ENCODE measurements at places on chromosomes 5 and 9.

- no peak for DNase-seq
Measured at GRCh38 chr5:176631383-176632200, 1.1 kb downstream of the EIF4E1B start.

- DNase-seq, result no peak
Measured at GRCh38 chr5:78211052-78211451, 83.4 kb downstream of the AP3B1 start.

- DNase-seq, result no peak
Measured at GRCh38 chr5:122775550-122776542, 966 bp downstream of the SNX2 start.

DNA sequence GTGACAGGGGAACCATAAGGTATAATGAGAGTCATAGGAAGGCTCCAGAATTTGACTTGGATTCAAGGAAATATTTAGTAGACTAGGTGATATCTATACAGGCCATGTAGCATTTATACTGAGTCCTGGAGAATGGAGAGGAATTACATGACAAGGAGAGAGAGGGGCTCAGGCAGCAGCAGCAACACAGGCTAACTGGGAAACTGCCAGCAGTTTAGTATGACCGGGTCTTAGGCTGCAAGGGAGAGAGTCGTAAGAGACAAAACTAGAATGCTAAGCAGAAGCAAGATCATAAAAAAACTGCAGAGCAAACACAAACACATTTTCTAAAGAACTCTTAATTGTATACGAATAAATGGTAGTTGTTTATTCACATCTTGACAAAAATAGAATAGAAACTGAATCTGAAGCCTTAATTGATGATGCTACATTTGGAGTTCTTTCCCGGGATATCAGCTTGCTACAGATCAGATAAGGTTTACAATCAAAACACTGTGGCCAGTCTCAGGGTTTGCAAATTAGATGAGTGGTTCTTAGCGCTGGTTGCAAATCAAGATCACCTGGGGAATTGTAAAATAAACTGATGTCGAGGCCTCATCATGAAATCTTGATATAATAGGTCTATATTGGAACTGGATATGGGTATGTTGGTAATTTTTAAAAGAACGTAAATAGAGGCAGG lies 480.0 kb upstream of the C9orf72 start:
- no peak for DNase-seq

DNA sequence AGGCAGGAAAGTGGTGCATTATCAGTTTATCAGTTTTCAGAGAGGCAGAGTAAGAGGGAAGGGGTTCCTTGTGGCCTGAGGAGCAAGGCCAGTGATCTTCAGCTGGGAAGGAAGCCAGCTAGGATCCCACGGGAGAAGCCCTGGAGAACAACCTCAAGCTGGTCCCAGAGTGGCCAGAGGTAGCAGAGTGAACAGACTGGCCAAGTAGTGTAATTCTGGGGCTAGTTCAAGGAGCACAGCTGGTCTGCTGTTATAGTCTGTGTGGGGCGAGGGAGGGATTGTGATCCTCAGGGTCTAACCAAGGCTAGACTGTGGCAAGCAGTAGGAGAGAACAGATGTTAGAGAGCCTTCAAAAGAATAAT lies 164.6 kb downstream of the CARTPT start:
- DNase-seq, result no peak

DNA sequence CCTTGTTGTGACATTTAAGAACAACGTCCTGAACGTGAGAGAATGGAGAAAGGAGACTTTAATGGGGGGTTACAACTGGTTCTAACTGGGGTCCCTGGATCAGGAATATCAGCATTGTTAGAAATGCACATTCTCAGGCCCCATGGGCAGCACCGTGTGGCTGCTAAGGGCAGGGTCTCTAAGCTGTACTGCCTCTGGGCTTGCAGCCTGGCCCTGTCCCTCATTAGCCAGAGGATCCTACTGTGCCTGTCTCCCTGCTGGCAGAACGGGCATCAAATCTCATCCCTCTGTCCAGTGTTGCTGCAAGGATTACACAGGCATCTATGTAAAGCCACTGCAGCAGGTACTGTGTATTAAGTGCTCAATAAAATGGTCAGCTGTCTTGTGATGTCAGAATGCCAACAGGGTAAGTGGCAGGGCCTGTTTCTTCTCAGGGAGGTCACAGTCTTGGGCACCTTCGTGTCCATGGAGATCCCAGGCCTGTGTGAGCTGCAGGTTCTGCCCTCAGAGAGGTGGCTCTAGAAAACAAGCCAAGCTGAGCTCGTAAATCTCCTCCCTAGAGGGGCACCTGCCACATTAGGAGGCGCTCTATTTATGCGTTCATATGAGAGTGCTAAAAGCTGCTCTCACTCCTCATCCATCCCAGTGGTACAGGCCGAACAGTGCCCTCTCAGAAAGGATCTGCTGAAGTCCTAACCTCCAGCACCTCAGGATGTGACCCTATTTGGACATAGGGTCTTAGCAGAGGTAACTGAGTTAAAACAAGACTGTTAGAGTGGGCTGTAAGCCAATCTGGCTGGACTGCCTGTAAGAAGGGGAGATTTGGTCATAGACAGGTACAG lies 210.5 kb downstream of the GADD45G start:
- DNase-seq, result no peak

DNA sequence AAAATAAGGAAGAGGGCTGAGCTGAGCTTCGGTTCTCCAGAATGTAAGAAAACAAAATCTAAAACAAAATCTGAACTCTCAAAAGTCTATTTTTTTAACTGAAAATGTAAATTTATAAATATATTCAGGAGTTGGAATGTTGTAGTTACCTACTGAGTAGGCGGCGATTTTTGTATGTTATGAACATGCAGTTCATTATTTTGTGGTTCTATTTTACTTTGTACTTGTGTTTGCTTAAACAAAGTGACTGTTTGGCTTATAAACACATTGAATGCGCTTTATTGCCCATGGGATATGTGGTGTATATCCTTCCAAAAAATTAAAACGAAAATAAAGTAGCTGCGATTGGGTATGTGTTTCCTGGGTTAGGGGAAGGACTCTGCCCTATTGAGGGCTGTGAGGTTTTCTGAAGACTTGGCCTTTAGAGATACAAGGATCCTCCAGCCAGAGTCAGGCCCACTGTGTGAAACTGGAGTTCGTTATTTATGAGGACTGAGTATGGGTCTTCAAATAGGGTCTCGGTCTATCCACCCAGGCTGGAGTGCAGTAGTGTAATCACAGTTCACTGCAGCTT lies 3.8 kb downstream of the EGR1 start:
- no peak for DNase-seq

- no peak for DNase-seq
Measured at GRCh38 chr5:153079396-153079795, 411.1 kb upstream of the GRIA1 start.

DNA sequence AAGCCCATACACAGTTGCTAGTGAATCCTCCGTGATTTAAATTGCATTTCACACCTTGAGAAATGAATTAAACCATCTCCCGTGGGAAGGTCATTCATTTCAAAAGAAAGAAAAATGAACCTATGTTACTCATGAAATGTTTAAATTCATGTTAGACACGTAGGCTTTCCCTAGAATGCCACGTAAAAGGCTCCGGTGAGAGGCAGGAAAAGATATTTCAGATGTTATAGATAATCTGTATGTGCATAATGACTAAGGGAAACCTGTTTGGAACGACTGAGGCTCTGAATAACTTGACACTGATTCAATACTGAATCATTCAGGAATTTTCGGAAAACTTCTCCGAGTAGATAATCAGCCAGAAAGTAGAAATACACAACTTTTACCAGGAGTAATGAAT lies 134.3 kb upstream of the ICE1 start:
- no peak for DNase-seq

- DNase-seq, result no peak
Measured at GRCh38 chr9:15149450-15149849, 157.6 kb downstream of the TTC39B start.

GRCh38 chr5:106269252-106269843 lies 1401.4 kb downstream of the EFNA5 start:
- no peak for DNase-seq

DNA sequence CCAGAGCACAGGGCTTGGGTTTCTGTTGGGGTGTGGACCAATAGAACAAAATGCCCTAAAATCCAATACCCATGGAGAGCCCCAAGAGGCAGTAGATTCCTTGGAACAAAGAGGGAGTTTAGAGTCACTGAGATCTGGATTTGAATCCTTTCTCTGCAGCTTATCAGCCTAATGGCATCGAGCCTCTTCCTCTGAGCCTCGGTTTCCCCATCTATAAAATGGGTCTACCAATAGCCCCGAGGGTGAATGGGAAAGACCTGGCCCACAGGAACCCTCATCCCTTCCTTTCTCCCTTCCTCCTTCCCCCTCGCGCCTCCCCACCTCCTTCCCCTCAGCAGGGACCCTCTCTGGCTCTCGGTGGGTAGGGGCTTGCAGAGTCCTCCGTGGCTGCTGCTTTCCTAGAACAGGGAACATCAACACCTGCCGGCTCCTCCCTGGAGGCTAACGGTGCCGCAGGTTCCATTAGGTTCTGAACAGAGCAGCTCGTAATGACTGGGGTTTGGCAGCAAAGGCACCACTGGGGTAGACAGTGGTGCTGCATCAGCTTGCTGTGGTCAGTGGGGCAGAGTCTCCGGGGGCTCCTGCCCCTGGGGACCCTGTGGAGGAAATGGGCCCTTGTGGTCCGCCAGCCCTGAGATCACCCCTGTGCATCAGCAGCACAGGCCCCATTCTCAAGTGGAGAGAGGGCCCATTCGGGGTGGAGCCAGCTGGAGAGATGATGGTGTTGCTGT lies 40.3 kb downstream of the NEK6 start:
- no peak for DNase-seq

- DNase-seq, result no peak
Measured at GRCh38 chr5:27773636-27774035, 735.2 kb upstream of the CDH9 start.

GRCh38 chr5:156922207-156922792 lies 40.7 kb downstream of the TIMD4 start:
- DNase-seq, result no peak

DNA sequence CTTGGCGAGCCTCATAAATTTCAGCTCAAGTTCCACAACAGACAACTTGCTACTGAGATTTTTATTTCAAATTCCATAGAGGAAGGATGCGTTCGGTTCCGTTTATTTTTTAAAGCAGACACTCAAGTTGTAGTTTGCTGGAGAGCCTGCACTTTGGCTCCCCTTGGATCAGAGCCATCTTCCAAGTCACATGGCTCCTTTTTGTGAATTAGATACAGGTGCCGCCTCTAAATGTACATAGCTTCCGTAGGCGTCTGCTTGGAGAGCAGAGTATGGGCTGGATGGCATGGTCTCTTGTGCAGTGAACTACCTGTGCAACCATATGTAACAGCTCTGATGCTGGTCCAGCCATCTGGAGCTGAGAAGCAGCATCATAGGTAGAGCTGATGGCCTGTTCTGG lies 73.9 kb upstream of the WWC1 start:
- DNase-seq, result no peak

DNA sequence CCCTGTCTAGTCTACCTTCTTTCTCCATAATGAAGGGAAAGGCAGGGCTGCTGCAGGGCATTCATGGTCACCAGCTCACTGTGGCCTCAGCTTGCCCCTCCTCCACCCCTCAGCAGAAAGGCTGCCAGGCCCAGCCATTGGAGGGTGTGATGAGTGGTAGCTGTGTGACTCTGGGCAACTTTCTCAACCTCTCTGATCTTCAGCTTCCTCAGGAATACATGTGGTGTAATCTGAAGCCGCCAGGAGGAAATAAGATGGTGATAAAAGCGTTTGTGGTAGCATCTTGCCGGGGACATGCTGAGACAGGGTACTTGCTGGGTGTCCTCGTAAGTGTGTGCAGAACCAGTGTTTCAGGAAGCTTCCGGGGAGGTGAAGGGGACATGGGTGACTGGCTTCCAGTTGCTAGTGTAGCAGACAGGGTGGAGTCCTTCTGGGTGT lies 9.8 kb downstream of the CXCL14 start:
- DNase-seq, result no peak

- no peak for DNase-seq
Measured at GRCh38 chr5:80600943-80601693, 31.0 kb upstream of the ANKRD34B start.

DNA sequence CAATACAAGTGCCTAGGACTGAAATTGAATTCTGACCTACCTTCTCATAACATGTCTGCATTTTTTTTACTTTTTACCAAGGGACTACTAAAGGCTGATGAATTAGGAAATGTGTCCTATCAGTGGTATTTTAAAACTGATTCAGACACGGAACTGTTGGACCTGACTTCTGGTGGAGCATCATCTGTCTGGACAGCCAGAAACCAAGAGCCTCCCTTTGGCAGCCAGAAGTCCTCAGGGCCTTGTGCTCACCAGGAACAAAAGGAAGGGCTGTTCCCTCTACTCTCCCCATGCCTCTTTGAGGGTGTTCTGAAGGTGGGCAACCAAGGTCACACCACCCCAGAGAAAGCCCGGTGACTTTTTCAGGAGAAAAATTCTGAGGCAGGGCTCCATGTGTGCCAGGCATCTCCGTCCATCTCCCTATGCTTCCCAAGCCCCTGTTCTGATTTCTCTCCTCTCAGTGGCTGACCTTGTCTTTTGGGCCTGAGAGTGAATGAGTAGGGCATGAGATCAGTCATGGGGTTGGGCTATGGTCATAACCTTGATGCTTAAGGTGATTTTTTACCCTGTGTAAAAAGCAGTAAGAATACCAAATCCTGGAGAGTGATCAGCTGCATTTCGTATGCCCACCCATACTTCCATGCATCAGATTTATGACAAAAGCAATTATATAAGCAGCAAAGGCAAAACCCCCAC lies 143.7 kb downstream of the SCAMP1 start:
- no peak for DNase-seq

- DNase-seq, result no peak
Measured at GRCh38 chr5:134833340-134834032, 12.3 kb upstream of the C5orf24 start.

DNA sequence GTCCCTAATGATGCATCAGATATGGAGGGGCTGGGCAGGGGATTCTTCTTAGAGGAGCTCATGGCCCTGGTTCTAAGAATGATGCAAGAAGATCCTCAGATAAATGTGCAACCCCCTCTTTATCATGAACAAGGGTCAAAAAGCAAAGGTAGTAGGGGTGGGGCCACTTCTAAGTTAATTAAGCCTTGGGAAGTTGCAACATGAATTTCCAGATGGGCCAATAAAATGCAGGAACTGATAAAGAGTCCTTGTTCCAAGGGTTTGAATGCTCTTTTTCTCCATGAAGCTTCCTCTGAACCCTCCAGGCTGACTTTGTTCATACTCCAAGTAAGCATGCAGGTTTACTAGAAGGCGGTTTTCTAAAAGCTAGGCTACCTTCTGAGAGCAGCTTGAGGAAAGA lies 25.6 kb downstream of the PCA3 start:
- no peak for DNase-seq

DNA sequence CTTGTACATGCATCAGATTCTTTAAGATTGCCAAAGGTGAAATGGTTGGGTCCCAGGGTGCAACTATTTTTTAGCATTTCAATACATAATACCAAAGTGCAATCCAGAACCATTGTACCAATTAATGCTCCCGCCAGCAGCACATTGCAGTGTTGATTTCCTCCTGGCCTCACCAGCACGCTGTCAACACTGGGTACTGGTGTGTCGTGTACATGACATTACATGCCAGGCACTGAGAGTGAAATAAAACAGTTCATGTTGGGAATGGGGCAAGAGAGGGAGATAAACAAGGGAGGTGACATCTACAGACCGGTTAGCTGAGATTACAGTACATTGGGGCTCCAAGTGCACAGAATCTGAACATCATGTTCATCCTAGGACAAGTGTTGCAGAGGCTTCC lies 37.8 kb downstream of the HMGCS1 start:
- no peak for DNase-seq

Measured in esophagus squamous epithelium (tissue), 5 donors.